ENCODE measurements at places on chromosomes 16 and 17. TPM values are rescaled to one million over a fixed set of nuclear protein-coding genes. Genes with fewer than 3 reads are reported as not detected.

The NDE1 gene
- 12.2 TPM for total RNA-seq

The TBC1D3L gene
- total RNA-seq, result 12.0 TPM

The CDRT15L2 gene
- not detected for total RNA-seq

The TTYH2 gene
- 14.4 TPM for total RNA-seq

GRCh38 chr17:75617218-75617617 is 16.0 kb upstream of the SMIM5 start:
- no peak for DNase-seq

GRCh38 chr17:15169676-15170075 is 95.5 kb downstream of the PMP22 start:
- no peak for DNase-seq

DNA sequence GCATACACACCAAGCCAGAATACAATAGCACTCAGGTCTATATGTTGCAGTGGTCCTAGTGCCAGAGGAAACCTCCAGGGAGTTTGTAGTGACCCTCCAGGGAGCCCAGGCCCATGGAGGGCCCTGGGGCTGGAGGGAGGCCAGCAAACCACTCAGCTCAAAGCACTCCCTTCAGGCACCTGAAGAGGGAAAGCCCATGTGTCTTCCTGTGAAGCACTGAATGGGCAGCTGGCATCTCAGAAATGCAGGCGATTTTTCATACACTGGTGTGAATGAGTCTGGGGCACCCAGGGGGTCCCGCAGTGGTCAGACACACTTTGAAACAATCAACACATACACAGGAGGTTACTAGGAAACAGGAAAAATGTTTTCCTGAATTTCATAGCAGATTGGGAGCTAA is 12.8 kb downstream of the TBC1D26 start:
- no peak for DNase-seq

DNA sequence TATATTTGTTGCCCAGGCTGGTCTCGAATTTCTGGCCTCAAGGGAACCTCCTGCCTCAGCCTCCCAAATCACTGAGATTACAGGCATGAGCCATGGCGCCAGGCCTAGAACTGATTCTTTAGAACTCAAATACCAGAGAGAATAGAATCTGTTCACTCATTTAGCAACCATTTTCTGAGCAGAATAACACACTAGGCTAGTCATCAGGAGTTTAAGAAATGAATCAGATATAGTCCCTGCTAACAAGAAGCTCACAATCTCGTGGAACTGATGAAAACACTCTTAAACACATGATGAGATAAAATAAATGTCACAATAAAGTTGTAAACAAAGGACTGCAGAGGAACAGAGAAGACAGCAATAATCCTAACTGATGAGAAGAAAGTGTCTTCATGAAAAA is 55.8 kb upstream of the ADCY9 start:
- no peak for DNase-seq

- no peak for DNase-seq
Measured at GRCh38 chr16:31436221-31437045, 6.2 kb downstream of the ZNF843 start.

GRCh38 chr16:27273330-27273669 is 4.7 kb upstream of the NSMCE1 start:
- no peak for DNase-seq
